ENCODE measurements at places on chromosomes 2 and 18. TPM values are rescaled to one million over a fixed set of nuclear protein-coding genes. Genes with fewer than 3 reads are reported as not detected.

The SRD5A2 gene
- total RNA-seq, result not detected

The KCNF1 gene
- 1.6 TPM for total RNA-seq

The FOXD4L1 gene
- not detected for total RNA-seq

The FAP gene
- total RNA-seq, result 1.3 TPM

The ATP6V1B1 gene
- not detected for total RNA-seq

The EPAS1 gene
- 42.8 TPM for total RNA-seq

The HJURP gene
- 5.9 TPM for total RNA-seq

The MYO3B gene
- not detected for total RNA-seq

The IGFBP5 gene
- total RNA-seq, result 422 TPM

The ACKR3 gene
- 88.3 TPM for total RNA-seq

The VSNL1 gene
- total RNA-seq, result 0.61 TPM

The UBXN2A gene
- 19.9 TPM for total RNA-seq

The UGT1A6 gene
- not detected for total RNA-seq

The TMEM200C gene
- 11.3 TPM for total RNA-seq

The DSC1 gene
- total RNA-seq, result 0.18 TPM

The MARCHF4 gene
- 42.8 TPM for total RNA-seq

The EML6 gene
- total RNA-seq, result 0.23 TPM

The NYAP2 gene
- 0.19 TPM for total RNA-seq

The WNT10A gene
- 2.5 TPM for total RNA-seq

The PSME4 gene
- total RNA-seq, result 101 TPM

The TDRD15 gene
- not detected for total RNA-seq

The TUBA3D gene
- not detected for total RNA-seq

The SLC9A2 gene
- not detected for total RNA-seq

The RGPD4 gene
- total RNA-seq, result not detected
